ENCODE measurements at places on chromosomes 12 and 14.

GRCh38 chr12:53676656-53677015, 753 bp upstream of the ATP5MC2 start:
- no peak for DNase-seq

GRCh38 chr14:71416392-71416791, 509.1 kb downstream of the PCNX1 start:
- DNase-seq: no peak

GRCh38 chr12:116670859-116671258, 67.0 kb downstream of the SPRING1 start:
- DNase-seq: no peak

DNA sequence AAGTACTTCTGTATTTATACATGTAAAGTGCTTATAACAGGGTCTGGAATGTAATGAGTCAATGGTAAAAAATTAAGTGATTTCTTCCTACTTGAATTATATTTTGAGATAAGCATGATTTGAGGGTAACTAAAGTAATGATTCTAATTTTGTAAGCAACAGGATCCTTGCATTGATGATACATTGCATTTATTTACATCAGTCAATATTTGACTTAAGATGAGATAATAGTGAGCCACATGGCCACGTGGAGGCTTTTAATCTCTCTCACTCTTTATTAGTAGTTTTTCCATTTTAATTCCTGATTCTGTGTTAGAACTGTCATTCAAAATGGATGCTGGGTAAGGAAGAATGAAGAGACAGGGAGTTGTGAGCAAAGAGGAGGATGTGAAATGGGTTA, 298.1 kb upstream of the PRICKLE1 start:
- no peak for DNase-seq

GRCh38 chr12:19561411-19561961, 122.2 kb downstream of the AEBP2 start:
- DNase-seq: no peak

- DNase-seq: no peak
Observed at GRCh38 chr12:24360907-24361306, 411.4 kb upstream of the SOX5 start.

- no peak for DNase-seq
Observed at GRCh38 chr12:89551747-89552146, 25.9 kb upstream of the POC1B start.

GRCh38 chr12:65501093-65501621, 222.7 kb downstream of the MSRB3 start:
- DNase-seq: no peak

DNA sequence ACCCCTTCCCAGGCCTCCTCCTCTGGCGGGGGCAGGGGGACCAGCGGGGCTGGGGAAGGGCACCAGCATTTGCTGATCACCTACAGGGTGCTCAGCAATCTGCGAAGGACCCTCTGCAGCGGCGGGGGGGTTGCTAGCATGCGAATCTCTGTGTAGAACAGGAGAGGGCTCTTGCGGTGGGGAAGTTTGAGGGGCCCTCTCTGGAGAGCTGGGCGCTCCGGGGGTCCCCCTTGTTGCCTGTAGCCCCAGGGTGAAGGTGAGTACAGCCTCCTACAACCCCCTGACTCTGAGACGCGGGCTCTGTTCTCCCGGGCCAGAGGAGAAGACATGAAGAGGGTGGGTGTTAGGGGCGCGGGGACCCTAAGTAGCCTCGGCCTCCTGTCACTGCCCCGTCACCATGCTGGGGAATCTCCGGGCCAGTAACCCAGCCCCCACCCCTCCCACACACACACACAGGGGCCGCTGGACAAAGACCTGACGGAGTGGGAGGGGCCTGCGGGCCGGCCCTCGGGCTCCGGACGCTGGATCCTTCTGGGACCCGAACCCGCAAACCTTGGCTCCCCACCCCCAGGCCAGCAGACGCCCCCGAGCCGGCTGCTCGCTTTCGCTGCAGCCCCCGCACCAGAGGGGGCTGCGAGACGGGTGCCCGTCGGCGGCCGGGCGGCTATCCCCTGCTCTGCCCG, 734 bp downstream of the FIGNL2 start:
- DNase-seq: no peak

DNA sequence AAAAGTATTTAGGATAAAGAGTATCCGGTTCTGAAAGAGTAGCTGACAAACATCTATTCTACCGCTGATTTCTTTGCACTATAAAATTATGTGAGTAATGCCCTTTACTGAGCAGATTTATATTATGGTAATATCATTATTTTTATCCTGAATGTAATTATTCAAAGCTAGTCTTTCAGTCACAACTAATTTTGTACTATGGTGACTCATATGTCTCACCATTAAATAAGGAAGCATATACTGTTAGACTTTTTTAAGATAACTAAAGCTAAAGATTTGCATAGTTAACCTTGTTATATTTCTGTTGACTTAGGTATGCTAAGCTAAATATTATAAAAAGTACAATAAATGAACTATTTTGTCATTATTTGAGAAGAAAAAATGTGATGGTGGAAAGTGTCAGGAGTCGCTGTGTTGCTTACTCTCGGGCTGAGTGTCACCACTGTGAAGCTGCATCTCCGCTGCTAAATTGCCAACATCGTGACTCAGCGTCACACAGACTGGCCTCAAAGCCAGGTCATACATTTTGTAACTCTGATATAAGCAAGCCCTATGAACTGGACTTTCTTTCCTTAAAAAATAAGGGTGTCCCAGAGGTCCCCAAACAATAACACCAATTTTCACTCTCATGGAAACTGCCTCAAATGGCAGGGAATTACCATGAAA, 69.1 kb upstream of the SSTR1 start:
- DNase-seq: no peak

DNA sequence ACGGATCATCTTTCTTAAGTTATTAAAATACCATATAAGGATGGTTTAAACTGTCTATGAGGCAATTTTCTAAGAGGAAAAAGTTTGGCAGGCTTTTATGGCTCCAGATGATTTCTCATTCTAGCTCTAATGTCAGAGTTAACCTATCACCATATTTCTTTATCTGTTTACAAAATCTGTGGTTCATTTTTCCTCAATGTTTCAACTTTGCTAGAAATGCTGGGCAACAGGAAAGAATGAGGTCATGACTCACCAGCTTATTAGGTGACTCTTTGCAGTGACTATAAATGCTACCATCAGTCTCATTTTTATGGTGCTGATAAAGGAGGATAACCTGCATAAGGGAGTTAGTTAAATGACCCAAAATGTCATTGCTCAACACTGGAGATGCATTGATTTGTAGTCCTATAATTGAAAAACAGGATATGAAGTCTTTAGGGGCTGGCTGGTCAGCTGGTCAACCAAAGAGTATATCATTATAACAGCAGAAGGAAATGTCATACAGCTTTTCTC, 45.3 kb upstream of the RAP1B start:
- DNase-seq: no peak

GRCh38 chr14:70716483-70716882, 74.8 kb downstream of the TTC9 start:
- DNase-seq: no peak

DNA sequence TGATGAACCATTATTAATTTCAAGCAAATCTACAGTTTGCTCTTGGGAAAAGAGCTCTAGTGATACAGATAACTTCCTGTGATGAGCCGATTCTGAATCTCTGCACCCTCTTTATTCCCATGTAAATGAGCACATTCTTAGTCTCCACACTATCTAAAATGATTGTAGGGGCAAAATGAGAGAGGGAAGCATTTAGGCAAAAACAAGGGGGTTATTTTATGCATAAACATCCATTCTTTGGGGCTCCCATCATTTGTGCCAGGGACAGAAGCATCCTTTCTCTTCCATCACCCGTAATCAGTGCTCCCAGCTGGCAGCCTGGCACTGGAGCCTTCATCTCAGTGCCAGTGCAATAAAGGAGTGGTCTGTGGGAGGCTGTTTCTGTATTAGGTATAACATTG, 1.7 kb upstream of the GPD1 start:
- DNase-seq: no peak
